Cardiac muscle cell (in vitro differentiated cells and primary cell): ENCODE measurements at places on chromosomes 16 and 17.
A peak's percentile ranks its signal among the peaks of the same experiment; 100 is the strongest.

- no peaks in the 10 kb centered on the region for H3K36me3 ChIP-seq
- H3K4me1 ChIP-seq: peaks cover under 1% of the 10 kb centered on the region
- H3K27ac ChIP-seq: no peak overlapping the region
- DNase-seq: peak; percentile 46
- H3K4me3 ChIP-seq: no peak overlapping the region
These were observed 141.0 kb upstream of the CIBAR2 start for GRCh38 chr16:85253084-85253941.

DNA sequence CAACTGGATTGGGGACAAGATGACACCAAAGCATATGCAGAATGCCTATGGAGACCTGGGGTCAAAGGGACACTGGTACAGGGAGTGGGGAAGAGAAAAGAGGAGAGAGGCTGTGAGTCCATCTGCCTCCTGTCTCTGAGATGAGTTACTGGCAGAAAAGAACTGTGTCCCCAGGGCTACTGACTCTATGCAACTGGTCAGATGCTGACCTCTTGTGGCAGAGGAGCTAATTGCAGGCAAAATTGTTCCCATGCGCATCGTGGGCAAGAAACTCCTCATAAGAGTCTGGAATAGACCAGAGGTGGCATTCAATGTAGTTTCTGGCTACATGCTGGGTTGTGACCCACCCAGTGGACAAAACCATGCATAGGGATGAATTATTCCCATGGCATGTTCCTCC, 26.1 kb upstream of the MLKL start:
- H3K4me3 ChIP-seq: no peak overlapping the region
- no peak for DNase-seq
- H3K27me3 ChIP-seq: no peaks in the 10 kb centered on the region
- no peaks in the 10 kb centered on the region for H3K36me3 ChIP-seq

DNA sequence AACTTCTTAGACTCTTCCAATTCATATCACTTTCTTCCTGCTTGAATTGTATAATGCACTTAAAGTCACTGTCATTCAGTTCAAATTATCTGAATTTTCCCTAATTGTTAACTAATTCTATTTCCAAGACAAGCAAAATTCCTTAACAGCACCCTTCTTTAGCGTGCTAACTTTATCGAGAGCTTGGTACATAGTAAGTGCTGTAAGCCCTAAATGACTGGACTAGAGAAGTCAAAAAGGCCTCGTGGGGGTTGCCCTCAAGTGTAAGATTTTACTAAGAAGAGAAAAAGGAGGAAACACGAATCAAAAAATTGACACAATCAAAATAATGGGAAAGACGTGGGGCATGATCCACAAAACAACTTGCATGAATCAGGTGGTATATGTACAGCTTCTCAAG, 11.3 kb downstream of the KANSL1 start:
- DNase-seq: no peak
- H3K4me3 ChIP-seq: no peak overlapping the region
- peak overlapping the region; percentile 10 for H3K27ac ChIP-seq
- H3K4me1 ChIP-seq: peaks cover 51% of the 10 kb centered on the region
- H3K27me3 ChIP-seq: no peaks in the 10 kb centered on the region

- H3K4me3 ChIP-seq: no peak overlapping the region
- no peak overlapping the region for H3K27ac ChIP-seq
- H3K27me3 ChIP-seq: peaks cover 8% of the 10 kb centered on the region
These were observed 79.8 kb downstream of the NT5M start for GRCh38 chr17:17382971-17383370.

GRCh38 chr17:21313320-21313719, 28.8 kb downstream of the MAP2K3 start:
- no peak overlapping the region for H3K27ac ChIP-seq
- H3K36me3 ChIP-seq: no peaks in the 10 kb centered on the region
- no peak overlapping the region for H3K4me3 ChIP-seq
- no peaks in the 10 kb centered on the region for H3K4me1 ChIP-seq
- H3K27me3 ChIP-seq: no peaks in the 10 kb centered on the region

DNA sequence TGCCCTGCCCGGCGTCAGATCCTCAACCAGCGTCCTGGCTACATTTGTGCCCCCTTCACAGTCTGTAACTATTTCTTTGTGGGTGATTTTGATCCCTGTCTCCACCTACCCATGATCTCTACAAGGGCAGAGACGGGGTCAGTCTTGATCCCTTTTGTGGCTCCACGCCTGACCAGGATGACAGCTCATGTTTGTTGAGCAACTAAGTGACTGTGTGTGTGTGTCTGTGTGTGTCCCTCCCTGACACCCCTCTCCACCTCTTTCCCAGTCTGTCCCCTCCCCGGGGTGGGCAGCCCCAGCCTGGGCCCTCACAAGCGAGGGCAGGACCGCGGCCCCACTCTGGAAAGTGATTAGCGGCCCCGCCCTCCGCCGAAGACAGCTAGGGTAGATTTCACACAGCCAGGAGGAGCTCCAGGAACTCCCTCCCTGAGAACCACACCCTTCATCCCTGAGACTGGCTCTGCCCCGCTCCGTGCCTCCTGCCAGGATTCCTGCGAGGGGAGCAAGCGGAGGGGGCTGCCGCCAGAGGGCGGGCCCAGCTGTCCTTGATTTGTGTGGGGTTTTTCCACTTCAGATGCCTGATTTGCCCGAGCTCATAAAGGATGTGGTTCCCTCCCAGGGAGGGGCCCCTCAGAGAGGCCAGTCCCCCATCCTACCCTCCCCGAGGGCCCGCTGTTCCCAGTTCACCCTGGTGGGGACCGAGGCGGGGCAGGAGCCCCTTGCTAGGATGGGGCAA, 5.3 kb upstream of the HS3ST6 start:
- peak; percentile 43 for DNase-seq
- H3K36me3 ChIP-seq: no peaks in the 10 kb centered on the region
- H3K27me3 ChIP-seq: peaks cover 54% of the 10 kb centered on the region
- no peak overlapping the region for H3K4me3 ChIP-seq
- H3K27ac ChIP-seq: no peak overlapping the region

DNA sequence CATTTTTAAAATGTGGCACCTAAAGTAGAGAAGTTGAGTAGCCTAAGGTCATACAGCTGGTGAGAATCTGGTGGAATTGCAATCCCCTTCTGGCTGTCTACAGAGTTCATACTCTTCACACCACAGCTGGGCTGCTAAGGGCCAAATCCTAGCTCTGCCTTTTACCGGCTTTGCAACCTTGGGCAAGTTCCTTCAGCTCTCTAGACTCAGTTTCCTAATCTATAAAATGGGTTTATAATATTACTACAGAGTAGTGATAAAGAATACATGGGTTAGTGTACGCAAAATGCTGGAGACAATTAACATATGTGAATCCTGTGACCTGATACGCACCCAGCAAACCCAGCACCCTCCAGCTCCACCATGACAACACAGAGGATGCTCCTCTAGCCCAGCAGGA, 298.2 kb upstream of the MAF start:
- no peak overlapping the region for H3K27ac ChIP-seq
- no peak for DNase-seq
- H3K4me3 ChIP-seq: no peak overlapping the region
- no peaks in the 10 kb centered on the region for H3K27me3 ChIP-seq

- H3K36me3 ChIP-seq: no peaks in the 10 kb centered on the region
- DNase-seq: no peak
- no peaks in the 10 kb centered on the region for H3K27me3 ChIP-seq
- H3K4me3 ChIP-seq: no peak overlapping the region
These were observed 24.1 kb downstream of the MYO1D start for GRCh38 chr17:32852811-32853210.

DNA sequence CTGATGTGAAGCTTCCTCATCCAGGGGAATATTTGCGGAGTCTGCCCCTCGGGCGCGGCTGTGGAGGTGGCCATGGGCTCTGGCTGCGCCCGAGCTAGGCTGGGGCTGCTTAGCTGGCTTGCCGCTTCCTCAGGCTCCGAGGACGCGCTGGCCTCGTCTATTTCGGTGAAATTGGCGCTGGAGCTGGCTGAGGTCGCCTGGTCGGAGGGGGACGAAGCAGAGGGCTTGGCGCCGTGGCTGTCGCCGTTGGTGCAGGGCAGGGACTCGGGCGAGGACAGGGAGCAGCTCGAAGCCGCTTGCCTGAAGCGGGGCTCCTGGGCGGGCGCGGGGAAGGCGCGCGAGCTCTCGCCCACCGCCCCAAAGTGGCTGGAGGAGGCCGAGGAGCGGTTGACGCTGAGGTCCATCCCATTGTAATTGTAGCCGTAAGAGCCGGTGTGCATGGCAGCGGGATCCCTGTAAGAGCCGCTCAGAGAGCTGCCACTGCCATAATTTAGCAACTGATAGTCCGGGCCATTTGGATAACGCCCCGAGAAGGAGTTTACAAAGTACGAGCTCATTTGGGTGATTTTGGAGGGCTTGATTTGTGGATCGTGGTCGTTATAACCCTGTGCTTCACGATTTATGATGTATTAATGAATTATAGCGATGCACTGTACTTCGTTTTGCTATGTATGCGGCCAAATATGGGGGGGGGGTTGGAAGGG, at the start of gene HOXB5:
TSS of gene HOXB5 (minus strand) at position 654 of the 704 bp plus-strand sequence. CDS start at position 557, 97 bp downstream.
- H3K4me1 ChIP-seq: no peaks in the 10 kb centered on the region
- H3K27ac ChIP-seq: no peak within 1 kb of the TSS
- H3K36me3 ChIP-seq: no peaks in the 10 kb centered on the region
- no peak for DNase-seq

DNA sequence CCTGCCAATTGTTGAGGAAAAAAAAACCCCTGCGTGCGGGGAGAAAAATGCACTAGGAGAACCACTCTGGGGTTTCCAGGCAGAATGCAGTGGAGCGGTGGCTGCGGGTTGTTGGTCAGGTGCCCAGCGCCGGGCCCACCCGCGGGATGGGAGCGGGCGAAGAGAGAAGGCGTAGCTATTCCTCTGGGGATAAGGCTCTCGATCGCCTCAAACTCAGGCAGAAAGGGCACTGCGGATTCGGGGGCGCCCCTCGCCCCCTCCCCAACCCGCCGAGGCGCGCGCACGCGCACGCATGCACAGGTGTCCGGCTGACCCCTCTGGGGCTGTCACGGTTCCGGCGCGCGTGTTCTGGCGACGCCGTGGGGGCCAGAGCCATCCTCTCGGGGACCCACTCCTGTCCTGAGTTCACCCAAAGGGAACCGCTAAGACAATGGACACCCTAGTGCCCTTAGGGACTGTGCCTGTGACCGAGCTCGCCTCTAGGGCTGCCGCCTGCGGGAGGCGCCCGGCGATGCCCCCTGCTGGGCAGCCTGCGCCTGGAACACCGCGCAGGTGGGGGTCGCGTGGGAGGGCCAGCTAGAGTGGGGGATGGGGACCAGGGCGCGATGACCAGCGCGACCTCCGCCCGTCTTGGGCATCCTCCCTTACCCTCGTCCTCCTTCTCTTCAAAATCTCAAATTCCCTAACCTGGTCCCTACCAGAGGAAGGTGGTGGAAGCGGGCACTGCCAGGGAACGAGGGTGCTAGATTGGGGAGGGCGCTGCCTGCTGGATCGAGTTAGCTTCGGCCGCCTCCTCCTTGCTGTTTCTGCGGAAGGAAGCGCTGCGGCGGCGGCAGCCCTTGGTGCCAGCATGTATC, 14.4 kb upstream of the CBX8 start:
- no peaks in the 10 kb centered on the region for H3K36me3 ChIP-seq
- no peak overlapping the region for H3K27ac ChIP-seq
- H3K27me3 ChIP-seq: peaks cover 82% of the 10 kb centered on the region
- H3K4me1 ChIP-seq: peaks cover 27% of the 10 kb centered on the region
- peak overlapping the region; percentile 23 for H3K4me3 ChIP-seq

DNA sequence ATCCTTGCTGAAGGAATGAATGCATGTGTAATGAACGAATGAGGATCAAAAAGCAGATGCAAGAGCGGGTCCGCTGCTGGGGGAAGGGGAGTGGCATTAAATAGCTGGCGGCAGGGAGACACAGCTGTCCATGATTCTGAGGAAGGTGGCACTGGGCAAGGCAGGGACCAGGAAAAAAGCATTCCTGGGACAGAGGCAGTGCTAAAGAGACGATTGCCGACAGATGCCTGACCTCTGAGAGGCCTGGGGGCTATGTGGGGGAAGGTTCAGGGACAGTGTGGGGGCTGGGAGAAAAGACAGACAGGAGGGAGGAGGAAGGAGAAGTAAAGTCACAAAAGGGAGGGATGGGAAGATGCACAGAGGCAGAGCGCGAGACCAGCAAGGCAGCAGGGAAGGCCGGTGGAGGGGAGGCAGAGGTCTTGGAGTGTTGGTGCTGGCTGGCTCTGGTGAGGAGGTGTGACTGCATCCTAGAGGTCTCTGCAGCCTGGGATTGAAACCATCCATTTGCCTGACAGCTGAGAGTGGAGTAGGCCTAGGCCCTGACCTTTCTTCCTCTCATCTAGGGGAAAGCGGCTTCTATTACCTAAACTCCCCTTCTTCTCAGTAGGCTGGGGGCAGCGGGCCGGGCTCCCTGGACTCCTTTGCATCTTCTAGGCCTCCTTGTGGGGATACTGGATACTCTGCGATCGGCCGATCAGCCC, 109.9 kb downstream of the SDK2 start:
- H3K27me3 ChIP-seq: no peaks in the 10 kb centered on the region
- H3K4me1 ChIP-seq: peaks cover 69% of the 10 kb centered on the region
- no peak overlapping the region for H3K4me3 ChIP-seq
- no peak overlapping the region for H3K27ac ChIP-seq
- no peak for DNase-seq

DNA sequence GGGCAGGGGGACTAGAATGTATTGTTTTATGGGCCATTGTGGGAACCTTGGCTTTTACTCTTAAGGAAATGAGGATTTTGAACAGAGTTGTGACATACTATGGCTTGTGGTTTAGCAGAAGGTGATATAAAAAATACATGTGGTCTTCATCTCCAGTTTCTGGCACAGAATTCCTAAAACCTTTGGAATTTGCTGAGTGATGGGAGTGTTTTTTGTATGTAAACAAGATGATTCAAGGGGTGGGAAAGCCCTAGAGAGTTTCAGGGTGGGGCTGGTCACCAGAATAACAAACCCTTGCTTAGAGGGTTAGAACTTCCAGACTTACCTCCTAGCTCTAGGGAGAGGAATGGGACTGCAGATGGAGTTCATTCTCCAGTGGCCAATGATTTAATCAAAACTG, 316.1 kb downstream of the PHKB start:
- DNase-seq: no peak
- no peak overlapping the region for H3K27ac ChIP-seq
- no peaks in the 10 kb centered on the region for H3K27me3 ChIP-seq

DNA sequence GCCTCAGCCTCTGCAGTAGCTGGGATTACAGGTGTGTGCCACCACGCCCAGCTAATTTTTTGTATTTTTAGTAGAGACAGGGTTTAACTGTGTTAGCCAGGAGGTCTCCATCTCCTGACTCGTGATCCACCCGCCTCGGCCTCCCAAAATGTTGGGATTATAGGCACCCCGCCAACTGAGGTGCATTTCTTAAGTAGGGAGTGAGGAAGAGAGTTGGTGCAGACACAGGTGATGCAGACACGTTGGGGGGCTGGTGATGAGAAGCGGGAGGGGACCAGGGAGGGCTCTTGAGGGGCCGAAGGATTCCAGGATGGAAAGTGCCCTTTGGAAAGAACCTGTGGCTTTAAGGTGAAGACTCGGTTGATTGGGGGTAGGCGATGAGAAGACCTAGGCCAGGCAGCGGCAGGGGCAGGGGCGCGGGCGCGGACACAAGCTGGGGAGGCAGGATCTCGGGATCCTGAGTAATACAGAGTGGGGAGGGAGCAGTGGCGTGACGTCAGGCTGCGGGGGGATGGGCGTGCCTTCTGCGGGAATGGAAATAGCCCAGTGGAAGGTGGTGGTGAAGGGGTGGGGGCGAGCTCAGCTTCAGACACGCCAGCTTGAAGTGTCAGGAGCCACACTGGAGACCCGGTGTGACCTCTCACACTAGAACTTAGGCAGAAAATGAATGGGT, 2.5 kb upstream of the ATP6V0C start:
- no peak for DNase-seq
- H3K27me3 ChIP-seq: no peaks in the 10 kb centered on the region
- H3K4me1 ChIP-seq: peaks cover 25% of the 10 kb centered on the region
- no peak overlapping the region for H3K4me3 ChIP-seq
- no peaks in the 10 kb centered on the region for H3K36me3 ChIP-seq

- no peak overlapping the region for H3K4me3 ChIP-seq
- no peak overlapping the region for H3K27ac ChIP-seq
- H3K36me3 ChIP-seq: no peaks in the 10 kb centered on the region
- no peaks in the 10 kb centered on the region for H3K27me3 ChIP-seq
- no peak for DNase-seq
These were observed 191.4 kb downstream of the RGS9 start for GRCh38 chr17:65328567-65328966.
